ENCODE measurements at places on chromosomes 5 and 9.
A peak's percentile ranks its signal among the peaks of the same experiment; 100 is the strongest.

DNA sequence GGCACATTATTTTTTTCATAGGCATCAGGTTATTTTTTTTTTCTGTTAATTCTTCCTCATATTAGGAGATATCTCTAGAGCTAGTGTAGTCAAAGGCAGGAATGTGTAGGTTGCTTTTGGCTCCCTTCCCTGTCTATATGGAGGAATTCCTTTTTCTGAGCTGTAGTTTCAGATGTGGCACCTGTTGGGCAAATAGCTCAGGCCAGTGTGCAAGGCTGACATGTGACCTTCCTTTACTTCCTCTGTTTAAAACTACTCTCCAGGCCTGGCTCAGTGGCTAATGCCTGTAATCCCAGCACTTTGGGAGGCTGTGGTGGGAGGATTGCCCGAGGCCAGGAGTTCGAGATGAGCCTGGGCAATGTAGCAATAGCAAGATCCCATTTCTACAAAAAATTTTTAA lies 40.5 kb upstream of the KIAA1958 start:
- DNase-seq = no peak

GRCh38 chr5:171246231-171246630 lies 62.8 kb upstream of the TLX3 start:
- no peak for DNase-seq

- DNase-seq = no peak
These were observed 36.3 kb downstream of the RUSC2 start for GRCh38 chr9:35526087-35526801.

- no peak for DNase-seq
These were observed 25.0 kb upstream of the FRMPD1 start for GRCh38 chr9:37625758-37626147.

- DNase-seq = no peak
These were observed 26.5 kb downstream of the AQP7 start for GRCh38 chr9:33375841-33376321.

DNA sequence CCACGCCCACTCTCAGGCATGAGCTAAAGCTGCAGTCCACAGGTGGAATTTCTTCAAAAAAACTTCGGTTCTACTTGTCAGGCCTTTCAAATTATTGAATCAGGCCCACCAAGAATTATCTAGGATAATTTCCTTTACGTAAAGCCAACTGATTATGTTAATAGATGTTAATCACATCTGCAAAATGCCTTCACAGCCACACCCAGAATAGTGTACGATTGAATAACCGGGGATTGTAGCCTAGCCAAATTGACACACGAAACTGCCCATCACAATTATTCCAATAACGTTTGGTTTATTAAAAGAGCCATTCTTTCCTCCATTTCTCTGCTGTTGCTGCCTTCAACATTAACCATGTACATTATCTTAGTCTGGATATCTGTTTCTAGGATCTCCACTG lies 148.7 kb downstream of the NR3C1 start:
- no peak for DNase-seq

DNA sequence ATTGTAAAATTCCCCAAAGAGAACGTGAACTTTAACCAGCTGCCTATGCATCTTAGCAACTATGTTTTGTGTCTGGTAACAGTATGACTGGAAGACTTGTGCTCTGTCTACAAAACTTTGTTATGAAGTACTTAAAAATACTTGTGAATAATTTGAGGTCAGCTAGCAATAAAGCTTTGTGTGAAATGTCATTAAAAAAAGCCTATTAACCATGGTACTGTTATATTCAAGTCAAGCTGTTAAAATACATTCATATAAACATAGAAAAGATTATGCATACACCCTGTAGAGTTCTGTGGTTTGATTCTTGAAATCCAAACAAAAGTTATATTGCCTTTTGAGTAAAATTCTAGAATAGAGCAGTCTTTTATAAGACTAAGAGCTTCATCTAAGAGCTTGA lies 60.1 kb downstream of the VCAN start:
- no peak for DNase-seq

DNA sequence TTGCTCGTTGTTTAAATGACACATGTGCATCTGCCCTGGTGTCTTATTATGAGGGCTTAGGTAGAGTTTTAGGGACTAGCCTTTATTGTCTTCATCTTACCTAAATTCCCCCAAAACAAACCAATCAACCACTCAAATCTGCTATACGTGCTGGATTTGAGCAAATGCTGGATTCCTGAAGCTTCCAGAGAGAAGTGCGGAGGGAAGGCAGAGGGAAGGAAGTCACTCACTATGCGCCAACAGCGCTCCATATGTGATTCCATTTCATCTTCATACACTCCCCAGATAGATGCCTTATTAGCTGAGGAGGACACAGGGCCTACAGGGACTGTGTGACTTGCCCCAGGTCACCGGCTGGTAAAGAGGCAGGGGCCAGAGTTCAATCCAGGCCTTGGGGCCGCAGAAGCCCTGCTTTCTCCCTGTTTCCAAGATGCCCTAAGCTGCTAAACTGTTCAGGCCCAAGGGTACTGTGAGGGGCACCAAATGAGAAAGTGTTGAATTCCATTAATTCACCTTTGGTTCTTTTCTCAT lies 63.5 kb downstream of the OTULIN start:
- no peak for DNase-seq

GRCh38 chr5:313806-314376 lies 7.6 kb upstream of the AHRR start:
- DNase-seq = no peak

- DNase-seq = no peak
These were observed 244.9 kb upstream of the TYRP1 start for GRCh38 chr9:12448246-12448645.

DNA sequence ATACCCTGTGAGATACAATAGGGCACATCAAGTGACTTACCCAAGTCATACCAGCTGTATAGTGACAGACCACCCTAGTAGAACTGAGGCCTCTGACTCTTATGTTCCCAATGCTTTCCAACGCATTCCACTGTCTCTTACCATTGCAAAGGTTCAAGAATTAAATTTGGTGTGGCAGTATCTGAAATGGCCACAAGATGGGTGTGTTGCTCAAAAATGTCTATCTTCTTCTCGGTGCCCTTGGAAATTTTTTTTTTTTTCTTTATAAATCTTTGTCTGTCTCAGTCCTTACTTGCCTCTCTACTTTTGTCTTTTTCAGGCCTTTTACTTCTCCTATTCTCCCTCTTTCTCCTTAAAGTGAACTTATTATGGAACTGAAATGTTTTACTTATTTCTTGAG lies 48.4 kb downstream of the GPR21 start:
- peak; percentile 58 for DNase-seq

GRCh38 chr9:92917176-92917800 lies 30.0 kb upstream of the FGD3 start:
- DNase-seq = no peak

- DNase-seq = no peak
These were observed 76.9 kb downstream of the LIX1 start for GRCh38 chr5:97065475-97065874.

GRCh38 chr5:77087484-77088261 lies 588 bp upstream of the ZBED3 start:
- DNase-seq = no peak

DNA sequence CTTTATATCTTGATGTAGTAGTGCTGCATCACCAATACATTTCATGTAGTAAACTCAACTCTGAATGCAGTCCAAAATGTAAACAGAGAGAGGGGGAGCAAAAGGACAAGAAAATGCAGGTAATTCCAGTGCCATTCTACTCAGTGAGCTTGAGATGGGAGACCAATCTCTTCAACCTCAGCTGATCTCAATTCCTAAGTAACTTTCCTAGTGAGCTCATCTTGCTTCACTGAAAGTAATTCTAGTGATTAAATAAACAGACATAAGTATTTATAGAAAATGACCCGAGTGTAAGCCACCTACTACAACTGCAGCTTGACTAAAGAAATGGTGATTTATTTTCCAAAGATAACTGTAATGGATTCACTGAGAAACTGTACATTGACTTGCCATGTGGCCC lies 424.5 kb downstream of the DMRT2 start:
- no peak for DNase-seq

DNA sequence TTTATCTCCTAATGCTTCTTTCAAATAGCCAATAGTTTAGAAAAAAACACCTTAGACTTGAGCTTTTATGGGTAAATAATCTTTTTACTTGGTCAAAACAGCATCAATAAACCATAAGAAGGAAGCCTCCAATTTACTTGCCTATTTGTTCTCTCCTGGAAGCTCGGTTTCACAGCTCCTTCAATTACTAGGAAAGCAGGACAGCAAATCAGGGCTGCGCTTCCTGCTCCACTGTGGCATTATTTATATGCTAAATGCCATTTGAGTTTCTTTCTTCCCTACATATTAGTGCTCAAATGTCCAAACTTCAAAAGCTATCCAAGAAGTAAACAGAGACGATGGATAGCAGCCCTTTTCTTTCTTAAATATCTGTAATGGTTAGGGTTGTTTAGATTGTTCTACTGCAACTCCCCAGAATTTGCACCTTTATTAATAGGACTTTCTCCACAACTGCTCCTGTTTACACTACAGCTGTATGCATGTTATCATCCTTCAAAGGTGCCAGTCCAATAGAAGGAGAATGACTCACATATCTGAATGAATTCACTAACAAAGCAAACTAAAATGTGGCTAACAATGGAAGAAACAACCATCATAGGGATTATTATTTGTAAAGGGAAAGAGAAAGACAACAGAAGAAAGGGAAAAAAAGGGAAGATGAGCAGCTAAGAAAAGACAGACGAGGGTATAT lies 58.7 kb downstream of the MED27 start:
- DNase-seq = no peak

- no peak for DNase-seq
These were observed 709.2 kb upstream of the WWC1 start for GRCh38 chr5:167582283-167582682.

- no peak for DNase-seq
These were observed 932.0 kb downstream of the TLE4 start for GRCh38 chr9:80503671-80504281.

DNA sequence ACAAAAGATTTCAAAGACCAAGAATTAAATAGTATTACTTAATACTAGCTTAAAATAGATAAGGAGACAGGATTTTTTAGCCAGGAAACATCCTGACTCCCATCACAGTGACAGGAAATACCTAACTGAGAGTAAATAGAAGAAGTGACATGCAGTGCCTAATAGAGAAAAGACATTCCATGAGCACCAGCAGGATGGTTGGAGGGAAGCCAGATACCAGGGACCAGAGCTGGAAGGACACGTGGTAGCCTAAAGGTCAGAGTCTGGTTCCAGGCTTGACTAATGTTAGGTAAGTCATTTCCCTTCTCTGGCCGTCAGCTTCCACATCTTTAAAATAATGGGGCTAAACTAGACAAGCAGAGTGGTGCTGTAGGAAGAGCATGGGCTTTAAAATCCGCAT lies 41.6 kb downstream of the CDK5RAP2 start:
- DNase-seq = peak; percentile 72

GRCh38 chr5:40202814-40203440 lies 476.8 kb upstream of the PTGER4 start:
- DNase-seq = no peak

- DNase-seq = no peak
These were observed 156.3 kb downstream of the ESM1 start for GRCh38 chr5:54829102-54829501.

DNA sequence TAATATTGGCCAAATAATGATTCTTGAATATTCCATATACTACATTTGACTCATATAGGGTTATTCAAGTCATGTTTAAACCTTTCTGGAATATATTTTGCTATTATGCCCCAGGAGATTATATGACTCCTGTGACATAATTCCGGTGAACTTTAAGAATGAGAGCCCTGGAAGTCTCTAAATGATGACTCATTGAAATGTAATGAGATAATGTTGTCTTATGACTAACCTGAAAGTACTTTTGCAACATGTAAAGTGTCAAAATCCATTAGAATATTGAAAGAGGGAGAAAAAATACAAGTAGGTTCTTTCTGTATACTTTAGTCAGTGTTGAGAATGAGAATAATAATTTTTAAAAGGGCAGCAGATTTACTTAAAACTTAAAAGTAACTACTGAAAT lies 830.4 kb downstream of the MAT2B start:
- no peak for DNase-seq

GRCh38 chr9:16178294-16178693 lies 625.5 kb downstream of the CCDC171 start:
- DNase-seq = no peak

GRCh38 chr5:149323621-149324205 lies 21.6 kb upstream of the GRPEL2 start:
- no peak for DNase-seq

DNA sequence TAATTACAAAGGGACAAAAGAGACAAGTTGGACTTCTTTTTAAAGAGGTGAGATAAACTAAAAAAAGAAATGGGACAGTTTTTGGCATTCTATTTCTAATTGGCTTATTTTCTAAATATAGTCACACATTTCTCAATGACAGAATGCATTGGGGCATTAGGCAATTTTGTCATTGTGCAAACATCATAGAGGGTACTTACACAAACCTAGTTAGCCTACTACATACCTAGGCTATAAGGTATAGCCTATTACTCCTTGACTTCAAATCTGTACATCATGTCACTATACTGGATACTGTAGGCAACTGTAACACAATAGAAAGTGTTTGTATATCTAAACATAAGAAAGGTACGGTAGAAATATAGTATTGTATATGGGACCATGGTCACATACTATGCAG lies 56.1 kb downstream of the LSM11 start:
- no peak for DNase-seq

DNA sequence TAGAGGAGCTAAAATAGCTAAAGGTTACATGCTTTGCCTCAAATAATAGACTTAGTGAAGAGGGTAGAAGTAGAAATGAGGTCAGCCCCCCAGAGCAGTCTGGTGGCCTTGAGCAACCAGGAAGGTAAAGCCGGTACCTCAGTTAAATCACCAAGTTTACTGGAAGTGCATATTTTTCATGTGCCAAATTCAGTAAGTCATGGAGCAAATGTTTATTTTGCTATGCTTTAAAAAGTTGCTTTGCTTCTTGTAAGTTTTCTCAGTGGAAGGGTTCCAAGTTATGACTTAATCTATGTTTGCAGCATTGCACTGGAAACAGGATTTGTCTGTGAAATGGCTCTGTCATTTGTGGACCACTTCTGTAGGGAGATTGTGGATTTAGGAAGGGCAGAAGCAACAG lies 256.7 kb downstream of the ARRDC3 start:
- DNase-seq = no peak

DNA sequence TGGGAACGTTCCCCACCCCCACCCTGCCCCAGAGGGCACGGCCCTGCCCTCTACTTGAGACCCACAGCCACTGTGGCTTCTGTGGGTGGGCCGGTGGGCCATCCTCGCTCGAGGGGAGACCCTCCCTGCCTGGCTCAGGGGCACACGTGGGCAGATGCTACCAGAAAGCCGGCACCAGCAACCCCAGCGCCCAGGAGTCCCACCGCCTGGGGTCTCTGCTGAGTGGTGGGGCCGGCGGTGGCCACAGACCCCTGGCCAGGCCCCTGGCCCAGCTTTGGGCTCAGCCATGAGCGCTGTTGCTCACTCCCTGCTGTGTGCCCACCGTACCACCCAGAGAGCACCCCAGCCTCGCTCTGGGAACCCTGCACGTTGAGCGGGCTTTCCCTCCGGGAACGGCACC lies 16.5 kb upstream of the NRARP start:
- peak; percentile 49 for DNase-seq

DNA sequence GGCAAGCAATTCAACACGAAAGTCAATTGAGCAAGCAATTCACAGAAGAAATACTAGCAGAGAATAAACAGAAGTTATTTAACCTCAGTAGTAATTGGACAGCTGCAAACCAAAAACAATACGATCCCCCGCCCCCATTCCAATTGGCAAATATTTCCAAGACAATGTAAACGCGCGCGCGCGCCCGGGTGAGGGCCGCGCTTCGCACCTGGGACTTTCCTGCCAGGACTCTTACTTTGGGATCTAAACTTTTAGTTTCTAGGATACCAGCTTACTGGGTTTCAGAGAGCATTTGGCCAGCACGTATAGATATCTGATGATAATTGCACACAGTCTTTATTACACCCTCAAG lies 8.6 kb downstream of the RUFY1 start:
- DNase-seq = peak; percentile 73

GRCh38 chr5:42005561-42006153 lies 80.6 kb downstream of the FBXO4 start:
- DNase-seq = no peak

All from islet precursor cell (in vitro differentiated cells).